Stimulated activated CD8-positive, alpha-beta memory T cell treated with anti-CD3 and anti-CD28 coated beads, Interleukin-2, amount 100 ng/mL, for 1 hour (primary cell): ENCODE measurements at places on chromosomes 6 and 20.

DNA sequence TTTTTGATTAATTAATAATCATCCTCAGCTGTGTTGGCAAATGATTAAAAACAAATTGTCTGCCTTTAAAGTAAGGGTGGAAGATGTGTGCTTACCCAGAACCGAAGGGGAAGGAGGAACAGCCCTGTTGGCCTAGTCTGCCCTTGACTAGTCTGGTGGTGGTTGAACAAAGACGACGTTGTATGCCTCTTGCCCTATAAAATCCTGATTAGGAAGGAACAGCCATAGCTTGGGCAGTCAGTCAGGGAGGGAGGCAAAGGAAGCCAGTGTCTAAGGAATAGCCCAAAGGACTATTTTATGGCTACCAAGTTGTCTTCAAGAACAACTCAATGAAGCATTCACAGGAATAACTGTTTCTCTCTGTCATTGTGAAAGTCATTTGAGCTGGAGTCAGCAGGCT is 70.7 kb downstream of the PRDM1 start:
- no peak for DNase-seq

GRCh38 chr20:60869087-60869486 is 383.0 kb upstream of the CDH4 start:
- DNase-seq = no peak

- no peak for DNase-seq
These were observed 99.6 kb downstream of the CEP57L1 start for GRCh38 chr6:109194880-109195279.

DNA sequence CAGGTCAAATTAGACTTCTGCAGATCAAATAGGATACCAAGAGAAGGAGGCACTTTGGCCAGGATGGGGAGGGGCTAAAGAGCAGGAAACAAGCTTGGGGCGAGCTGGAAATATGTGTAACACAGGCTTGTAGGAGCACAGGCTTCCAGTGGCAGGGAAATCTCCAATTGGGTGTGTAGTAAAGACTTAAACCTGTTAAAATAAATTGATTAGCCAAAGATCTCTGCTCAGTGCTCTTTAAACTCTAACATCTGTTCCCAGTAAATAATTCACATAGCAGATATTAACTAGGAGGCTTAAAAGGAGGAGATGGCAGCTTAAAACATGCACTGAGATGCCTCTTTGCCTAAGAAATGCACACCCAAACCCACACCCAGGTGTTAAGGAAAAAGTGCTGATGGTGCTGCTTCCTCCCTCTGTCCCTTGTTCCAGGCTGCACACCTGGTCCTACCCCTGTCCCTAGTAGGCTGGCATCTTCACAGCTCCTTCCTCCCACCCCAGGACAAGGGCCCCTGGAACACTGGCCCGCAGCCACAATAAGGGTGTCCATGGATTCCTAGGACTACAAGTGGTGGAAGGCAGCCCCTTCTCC is 93.5 kb upstream of the MLN start:
- no peak for DNase-seq

DNA sequence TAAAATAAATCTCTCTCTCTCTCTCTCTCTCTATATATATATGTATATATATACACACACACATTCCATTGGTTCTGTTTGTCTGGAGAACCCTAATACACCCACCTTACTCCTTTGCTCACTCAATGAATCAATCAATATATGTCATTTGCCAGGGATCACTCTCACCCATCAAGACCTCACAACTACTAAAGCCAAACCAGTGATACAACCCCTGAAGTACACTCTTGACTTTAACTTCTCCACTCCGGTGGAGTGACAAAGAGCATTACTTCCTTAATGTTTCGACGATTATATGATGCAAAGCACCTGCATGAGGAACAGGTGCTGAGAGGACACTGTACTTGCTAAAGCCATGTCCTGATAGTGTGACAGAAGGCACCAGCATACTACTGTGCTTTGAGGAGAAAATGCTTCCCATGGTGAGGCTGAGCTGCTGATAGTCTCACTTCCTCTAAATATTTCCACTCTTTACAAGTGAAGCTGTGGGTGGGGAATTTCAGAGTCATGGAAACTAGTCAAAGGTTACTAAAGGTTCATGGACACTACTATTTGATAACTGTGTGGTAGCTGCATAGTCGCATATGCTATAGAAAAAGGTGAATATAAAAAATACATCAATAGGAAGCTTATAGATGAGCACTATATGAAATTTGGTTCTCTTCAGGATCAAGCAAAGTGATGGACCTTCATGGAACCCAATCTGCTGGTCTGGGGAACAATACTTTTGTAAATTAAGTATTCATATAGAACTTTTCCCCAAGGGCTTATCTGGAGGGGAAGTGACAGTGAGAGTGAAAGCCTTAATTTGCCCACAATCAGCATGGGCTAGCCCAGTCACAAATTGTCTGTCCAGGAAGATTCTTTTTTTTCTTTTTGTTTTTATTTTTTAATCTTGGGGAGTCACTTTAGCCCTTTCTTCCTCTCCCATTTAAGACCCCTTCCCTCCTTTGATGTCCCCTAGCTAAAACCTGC is 141.9 kb upstream of the NEDD9 start:
- no peak for DNase-seq
